GM23338 (cell line): ENCODE measurements at places on chromosomes 12 and 14.

DNA sequence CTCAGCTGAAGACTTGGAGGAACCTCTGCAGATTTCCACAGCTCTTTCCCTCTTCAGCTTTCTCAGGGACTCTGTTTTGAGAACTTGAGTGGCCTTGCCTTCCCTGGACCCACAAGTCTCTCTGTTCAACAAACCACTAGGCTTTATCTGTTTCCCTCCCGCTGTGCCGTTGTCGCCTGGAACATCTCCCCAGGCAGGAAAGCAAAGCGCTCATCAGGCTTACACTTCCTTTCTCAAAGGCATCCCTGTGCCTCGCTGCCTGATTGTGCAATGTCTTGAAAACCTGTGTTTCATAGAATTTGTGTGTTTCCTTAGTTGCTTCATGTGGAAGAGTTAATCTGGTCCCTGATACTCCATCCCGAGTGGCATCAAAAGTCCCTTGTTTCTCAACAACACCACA, 64.1 kb downstream of the PPM1A start:
- H3K36me3 ChIP-seq: no peaks in the 10 kb centered on the region
- no peak for DNase-seq
- no peak overlapping the region for H3K4me3 ChIP-seq
- no peak overlapping the region for H3K27ac ChIP-seq
- H3K4me1 ChIP-seq: peaks cover 31% of the 10 kb centered on the region

- no peaks in the 10 kb centered on the region for H3K36me3 ChIP-seq
- H3K27ac ChIP-seq: no peak overlapping the region
- no peaks in the 10 kb centered on the region for H3K4me1 ChIP-seq
- DNase-seq: no peak
Observed at GRCh38 chr12:126676434-126676833, 1590.5 kb upstream of the TMEM132C start.

DNA sequence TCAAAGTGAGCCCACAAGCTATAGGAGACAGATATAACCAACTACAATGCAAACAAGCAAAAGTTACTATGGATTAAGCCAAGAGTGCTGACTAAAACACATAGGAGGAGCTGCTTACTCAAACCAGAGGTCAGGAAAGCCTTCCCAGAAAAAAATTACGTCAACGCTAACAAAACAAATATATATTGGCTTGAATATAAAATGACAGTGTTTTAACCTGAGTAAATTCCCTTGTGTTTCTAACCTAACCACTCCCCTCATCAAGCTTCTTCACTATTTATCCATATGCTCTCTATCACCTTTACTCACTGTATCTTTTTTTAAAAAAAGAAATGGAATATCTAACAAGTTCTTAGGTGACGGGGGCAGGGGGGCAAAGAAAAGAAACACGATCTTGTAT, 115.9 kb downstream of the MED13L start:
- no peak for DNase-seq
- no peak overlapping the region for H3K4me3 ChIP-seq
- H3K36me3 ChIP-seq: no peaks in the 10 kb centered on the region

- H3K4me3 ChIP-seq: no peak overlapping the region
- no peaks in the 10 kb centered on the region for H3K27me3 ChIP-seq
- no peaks in the 10 kb centered on the region for H3K36me3 ChIP-seq
- no peak overlapping the region for H3K27ac ChIP-seq
- no peaks in the 10 kb centered on the region for H3K4me1 ChIP-seq
Observed at GRCh38 chr14:72512281-72512680, 381.6 kb downstream of the DPF3 start.

DNA sequence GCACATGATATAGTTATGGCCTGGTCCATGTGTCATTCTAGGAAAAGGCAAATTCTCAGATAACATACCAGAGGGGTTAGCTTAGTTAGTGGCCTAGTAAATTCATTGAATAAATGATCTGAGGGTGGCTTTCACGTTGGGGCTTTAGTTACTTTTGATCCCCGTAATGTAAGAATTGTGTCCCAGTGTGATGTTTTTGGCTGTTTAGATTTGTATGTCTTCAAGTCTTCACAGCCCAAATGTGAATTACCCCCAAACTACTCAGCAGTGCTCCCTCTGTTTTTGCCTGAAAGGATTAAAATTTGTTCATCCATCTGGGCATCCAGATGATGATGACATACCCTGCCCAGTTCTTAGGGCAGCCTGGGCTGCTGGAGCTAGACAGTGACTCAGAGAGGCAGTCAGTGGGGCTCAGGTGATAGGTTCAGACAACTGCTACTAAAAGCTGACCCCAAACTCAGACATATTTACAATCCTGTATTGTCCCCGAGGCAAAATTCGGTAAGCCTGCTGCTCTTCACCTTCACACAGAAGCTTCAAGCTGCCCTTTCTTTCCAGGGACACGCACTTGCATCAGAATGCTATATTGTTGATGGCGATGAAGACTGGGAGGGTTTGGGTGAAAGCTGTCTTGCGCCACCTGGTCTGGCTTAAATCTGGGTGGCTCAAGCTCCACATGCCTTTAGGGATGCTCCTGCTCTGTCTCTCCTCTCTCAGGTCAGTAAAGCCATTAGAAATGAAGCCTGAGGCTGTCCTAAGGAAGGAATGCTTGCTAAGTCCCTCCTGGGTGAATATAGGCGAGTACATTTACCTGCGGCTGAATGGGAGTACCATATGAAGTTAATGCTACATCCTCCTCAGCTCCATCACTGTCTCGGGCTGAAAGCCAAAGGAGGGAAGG, 10.3 kb downstream of the GPRC5D start:
- no peak for DNase-seq
- H3K4me3 ChIP-seq: no peak overlapping the region
- H3K27me3 ChIP-seq: no peaks in the 10 kb centered on the region
- H3K36me3 ChIP-seq: no peaks in the 10 kb centered on the region

DNA sequence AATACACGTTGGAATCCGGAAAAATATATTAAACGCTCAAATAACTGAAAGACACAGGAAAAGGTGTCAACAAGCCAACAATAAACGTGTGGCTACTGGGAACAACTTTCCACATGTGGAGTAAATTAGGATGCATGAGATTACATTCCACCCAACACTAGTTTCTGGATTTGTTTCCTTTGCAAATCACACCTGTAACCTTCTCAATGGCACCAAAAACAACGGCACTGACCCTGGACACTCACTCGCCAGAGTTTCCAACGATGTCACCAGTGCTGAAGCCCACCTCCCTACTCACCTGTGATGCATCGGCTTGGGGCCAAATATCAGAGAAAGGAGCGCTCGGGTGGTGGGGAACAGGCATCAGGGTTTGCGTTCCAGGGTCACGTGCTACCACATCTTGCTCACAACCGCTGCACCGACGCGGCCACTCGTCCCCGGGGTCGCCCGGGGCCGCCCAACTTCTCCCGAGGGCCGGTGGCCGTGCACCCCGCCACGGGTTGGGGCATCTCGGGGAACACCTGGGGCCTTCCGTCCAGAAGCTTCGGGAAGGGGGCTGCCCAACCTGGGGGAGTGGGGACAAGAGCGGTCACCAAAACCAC, 629 bp downstream of the PRDM4 start:
- H3K27ac ChIP-seq: peak overlapping the region; percentile 73; the same call in 1 of the 2 replicates
- H3K36me3 ChIP-seq: peaks cover 17% of the 10 kb centered on the region
- H3K4me3 ChIP-seq: peak overlapping the region; percentile 81

DNA sequence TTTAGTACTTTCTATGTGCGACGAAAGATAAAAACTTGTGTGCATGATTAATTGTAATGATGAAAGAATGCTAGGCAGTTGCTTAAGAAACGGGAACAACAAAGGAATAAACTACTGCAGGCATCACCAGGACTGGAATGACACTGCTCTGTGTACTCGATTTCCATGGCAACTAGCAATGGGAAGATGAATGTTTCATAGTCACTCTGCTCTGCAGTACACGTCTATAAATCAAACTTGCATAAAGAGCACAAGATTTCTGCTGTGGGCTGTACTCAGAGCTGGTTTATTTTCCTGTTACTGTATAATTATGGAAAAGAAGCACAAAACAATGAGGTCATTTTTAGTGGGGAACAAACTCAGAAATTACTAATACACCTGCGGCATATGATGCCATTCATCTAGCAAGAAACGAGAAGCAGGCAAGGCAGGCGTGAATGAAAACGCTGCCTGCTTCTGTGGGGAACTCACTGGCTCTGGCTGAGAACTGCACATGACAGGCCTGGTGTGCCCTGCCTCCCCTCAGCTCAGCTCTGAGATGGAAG, 41.8 kb downstream of the EFCAB11 start:
- H3K27me3 ChIP-seq: no peaks in the 10 kb centered on the region
- peak; percentile 53 for DNase-seq
- H3K4me1 ChIP-seq: peaks cover 31% of the 10 kb centered on the region
- no peak overlapping the region for H3K27ac ChIP-seq
- no peak overlapping the region for H3K4me3 ChIP-seq

- DNase-seq: no peak
- no peak overlapping the region for H3K4me3 ChIP-seq
- no peaks in the 10 kb centered on the region for H3K4me1 ChIP-seq
Observed at GRCh38 chr12:87901457-87901856, 127.7 kb downstream of the C12orf50 start.

DNA sequence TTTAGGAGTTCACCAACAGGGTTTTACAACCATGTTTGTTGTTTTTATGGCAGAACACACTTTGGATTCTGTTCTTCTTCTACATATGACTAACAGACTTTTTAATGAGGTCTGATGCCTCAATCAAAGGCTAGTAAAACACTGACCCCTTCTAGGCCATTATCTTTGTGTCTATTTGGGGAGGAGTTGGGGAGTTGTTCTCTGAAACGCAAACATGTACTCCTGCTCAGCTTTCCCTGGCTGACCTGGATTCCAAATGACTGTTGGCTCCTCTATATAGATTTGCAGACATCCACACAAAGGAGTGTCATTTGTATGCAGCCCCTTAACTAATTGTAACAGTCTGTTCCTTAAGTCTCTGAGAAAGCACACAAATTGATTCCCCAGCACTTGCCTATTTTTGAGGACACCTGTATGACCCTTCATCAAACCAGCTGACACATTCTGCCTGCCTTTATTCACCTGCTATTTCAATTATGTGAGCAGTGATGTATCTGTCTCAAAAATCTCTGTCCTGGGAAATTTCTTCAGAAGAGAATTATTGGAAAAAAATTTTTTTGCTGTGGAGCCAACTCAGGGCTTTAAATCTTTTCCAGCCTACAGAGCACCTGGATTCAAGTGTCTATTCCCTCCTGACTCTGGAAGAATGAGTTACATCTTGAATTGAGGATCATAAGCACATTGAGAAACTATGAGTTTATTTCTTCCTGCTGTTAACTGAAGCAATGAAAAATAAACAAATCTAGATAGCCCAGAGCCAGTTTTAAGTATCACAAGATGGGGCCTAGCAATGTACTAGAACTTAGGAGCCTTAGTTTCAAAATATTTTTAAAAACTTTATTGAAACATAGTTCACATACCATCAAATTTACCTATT, 417.2 kb downstream of the RAD51B start:
- no peak overlapping the region for H3K27ac ChIP-seq
- no peak for DNase-seq
- H3K27me3 ChIP-seq: no peaks in the 10 kb centered on the region
- no peak overlapping the region for H3K4me3 ChIP-seq

DNA sequence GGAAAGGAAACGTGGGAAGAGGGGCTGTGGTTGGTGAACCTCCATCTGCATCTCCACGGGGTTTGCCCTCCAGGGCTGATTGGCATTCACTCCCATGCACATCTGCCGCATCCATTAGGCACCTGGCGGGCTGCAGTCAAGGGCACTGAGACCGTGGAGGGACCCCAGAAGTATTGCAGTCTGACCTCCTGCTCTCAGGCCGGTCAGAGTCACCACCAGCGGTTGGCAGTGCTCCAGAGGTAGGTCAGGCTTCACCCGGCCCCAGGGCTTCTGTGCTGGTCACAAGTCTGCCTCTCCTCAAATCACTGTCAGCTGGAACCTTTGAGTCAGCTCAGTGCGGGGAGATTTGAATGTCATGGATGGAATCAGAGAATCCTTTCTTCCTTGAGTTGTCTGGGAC, 132.3 kb downstream of the PAPOLA start:
- H3K4me1 ChIP-seq: no peaks in the 10 kb centered on the region
- H3K36me3 ChIP-seq: no peaks in the 10 kb centered on the region
- H3K27ac ChIP-seq: no peak overlapping the region
- H3K27me3 ChIP-seq: no peaks in the 10 kb centered on the region

GRCh38 chr14:61168141-61168540, 113.0 kb downstream of the TMEM30B start:
- H3K4me1 ChIP-seq: no peaks in the 10 kb centered on the region
- no peaks in the 10 kb centered on the region for H3K27me3 ChIP-seq
- no peak overlapping the region for H3K27ac ChIP-seq

DNA sequence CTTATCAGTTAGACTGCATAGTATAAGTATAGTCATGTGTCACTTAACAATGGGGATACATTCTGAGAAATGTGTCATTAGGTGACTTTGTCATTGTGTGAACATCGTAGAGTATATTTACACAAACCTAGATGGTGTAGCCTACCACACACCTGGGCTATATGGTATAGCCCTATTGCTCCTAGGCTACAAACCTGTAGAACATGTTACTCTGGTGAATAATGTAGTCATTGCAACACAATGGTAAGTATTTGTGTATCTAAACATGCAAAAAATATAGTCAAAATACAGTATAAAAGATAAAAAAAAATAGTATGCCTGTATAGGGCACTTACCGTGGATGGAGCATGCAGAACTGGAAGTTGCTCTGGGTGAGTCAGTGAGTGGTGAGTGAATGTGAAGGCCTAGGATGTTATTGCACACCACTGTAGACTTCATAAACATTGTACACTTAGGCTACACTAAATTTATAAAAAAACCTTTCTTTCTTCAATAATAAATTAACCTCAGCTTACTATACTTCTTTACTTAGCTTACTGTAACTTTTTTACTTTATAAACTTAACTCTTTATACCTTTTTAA, 40.3 kb upstream of the ANKS1B start:
- no peaks in the 10 kb centered on the region for H3K36me3 ChIP-seq
- H3K4me3 ChIP-seq: no peak overlapping the region
- no peaks in the 10 kb centered on the region for H3K4me1 ChIP-seq
- no peak for DNase-seq

GRCh38 chr14:67951529-67952135, 132.1 kb downstream of the RAD51B start:
- DNase-seq: no peak
- no peaks in the 10 kb centered on the region; the same call in 1 of the 2 replicates for H3K36me3 ChIP-seq
- no peaks in the 10 kb centered on the region for H3K27me3 ChIP-seq
- H3K27ac ChIP-seq: no peak overlapping the region

GRCh38 chr14:75993567-75994041, 8.0 kb downstream of the IFT43 start:
- H3K36me3 ChIP-seq: no peaks in the 10 kb centered on the region
- no peak overlapping the region for H3K4me3 ChIP-seq
- no peak for DNase-seq
- no peaks in the 10 kb centered on the region for H3K4me1 ChIP-seq
- no peak overlapping the region for H3K27ac ChIP-seq

GRCh38 chr12:80219345-80219744, 120.0 kb downstream of the OTOGL start:
- no peaks in the 10 kb centered on the region for H3K27me3 ChIP-seq
- H3K4me3 ChIP-seq: no peak overlapping the region
- H3K36me3 ChIP-seq: no peaks in the 10 kb centered on the region
- H3K27ac ChIP-seq: no peak overlapping the region
- DNase-seq: no peak

- DNase-seq: no peak
- H3K4me1 ChIP-seq: no peaks in the 10 kb centered on the region; the same call in 1 of the 2 replicates
- H3K4me3 ChIP-seq: no peak overlapping the region
- no peaks in the 10 kb centered on the region for H3K36me3 ChIP-seq
Observed at GRCh38 chr14:58824796-58825195, 187.0 kb downstream of the DACT1 start.
